ENCODE measurements at places on chromosomes 3 and 15. TPM values are rescaled to one million over a fixed set of nuclear protein-coding genes. Genes with fewer than 3 reads are reported as not detected.

Gene HCN4
- 0.03 TPM for total RNA-seq

DNA sequence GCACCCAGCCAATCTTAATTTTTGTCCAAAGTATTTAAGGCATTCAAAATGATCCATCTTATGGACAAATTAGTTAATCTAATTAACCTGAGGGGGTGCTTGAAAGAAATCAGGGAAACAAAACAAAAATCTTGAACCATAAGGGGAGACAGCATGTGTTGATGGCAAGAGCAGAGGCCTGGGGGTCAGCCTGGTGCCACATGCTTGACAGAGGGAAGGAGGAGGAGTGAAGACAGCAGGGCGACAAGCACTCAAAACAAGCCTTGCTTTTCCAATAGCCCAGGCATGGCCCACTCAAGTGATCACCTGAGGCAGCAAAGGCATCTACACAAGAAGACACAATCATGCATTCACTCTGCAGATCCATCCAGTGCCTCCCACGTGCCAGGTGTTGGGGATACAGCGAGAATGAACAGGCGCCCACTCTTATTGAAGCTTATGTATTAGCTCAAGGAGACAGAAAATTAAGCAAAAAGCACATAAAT is 25.0 kb upstream of the MGLL start:
- DNase-seq = no peak

GRCh38 chr15:50066202-50066601 is 52.8 kb downstream of the ATP8B4 start:
- no peak for DNase-seq

Gene KLHL6
- 0.10 TPM for total RNA-seq

- no peak for DNase-seq
These were observed 275.2 kb upstream of the KCNMB2 start for GRCh38 chr3:178260887-178261565.

GRCh38 chr3:184015381-184016019 is 2.2 kb downstream of the ABCC5 start:
- no peak for DNase-seq

Gene EPHA3
- 0.30 TPM for total RNA-seq

DNA sequence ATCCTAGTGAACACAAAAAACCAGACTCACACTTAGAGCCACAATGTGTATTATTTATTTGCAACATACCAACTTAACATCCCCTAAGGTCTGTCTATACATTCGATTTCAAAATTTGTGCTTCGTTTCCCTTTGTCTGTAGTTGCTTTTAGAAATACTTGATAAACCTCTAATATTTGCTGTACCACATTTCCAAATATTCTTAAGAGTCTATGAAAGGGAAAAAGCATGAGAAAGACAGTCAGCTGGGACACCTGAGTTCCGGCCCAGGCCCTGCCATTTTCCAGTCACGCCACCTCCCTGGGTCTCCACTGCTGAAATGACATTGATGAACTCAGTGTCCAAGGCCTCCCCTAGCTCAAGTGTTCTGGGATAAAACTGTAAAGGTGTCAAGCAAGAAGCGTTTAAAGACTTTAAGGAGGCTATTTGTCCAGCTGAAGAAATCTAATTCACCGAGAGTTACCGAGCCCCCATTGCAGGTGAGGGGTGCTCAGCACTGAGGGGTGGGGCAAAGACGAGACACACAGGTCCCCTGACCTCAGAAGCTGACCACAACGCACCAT is 26.6 kb downstream of the LRRC2 start:
- DNase-seq = peak; percentile 3

Gene CP
- 11.0 TPM for total RNA-seq

Gene HESX1
- 3.7 TPM for total RNA-seq

Gene SMAD6
- 2.0 TPM for total RNA-seq

Gene NOX5
- total RNA-seq = 0.04 TPM

Gene ADAMTSL3
- total RNA-seq = 8.8 TPM

Gene CCDC39
- total RNA-seq = not detected

GRCh38 chr3:66220066-66220465 is 735 bp upstream of the SLC25A26 start:
- DNase-seq = no peak

DNA sequence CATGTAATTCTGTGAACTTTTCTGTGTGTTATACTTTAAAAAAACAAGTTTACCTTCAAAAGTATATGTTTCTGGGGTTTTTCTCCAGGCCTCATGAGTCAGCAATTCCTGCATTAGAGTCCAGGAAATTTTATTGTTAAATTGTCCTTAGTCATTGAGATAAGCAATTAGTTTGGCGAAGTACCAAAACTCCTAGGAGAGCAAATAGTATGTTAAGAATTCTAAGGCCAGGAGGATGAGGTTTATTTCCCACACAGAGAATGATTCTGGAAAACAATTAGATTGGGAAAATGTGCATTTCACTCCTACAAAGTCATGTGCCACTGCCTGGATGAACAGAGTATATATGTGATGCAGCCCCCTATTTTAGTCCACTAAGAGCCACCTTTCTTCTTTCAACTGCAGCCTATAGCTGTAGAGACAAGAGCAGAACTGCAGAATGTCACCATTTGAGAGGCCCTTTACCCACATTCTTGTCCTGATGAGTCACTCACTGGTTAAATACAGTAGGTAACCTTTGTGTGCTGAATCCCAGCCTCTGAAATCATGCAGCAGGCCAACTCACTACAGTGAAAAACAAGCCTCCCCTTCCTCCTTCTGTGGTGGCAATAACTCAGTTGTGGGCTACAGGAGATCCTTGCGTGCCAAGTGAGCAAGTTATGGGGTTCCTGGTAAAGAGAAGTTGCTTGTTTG is 452.8 kb upstream of the THBS1 start:
- DNase-seq = no peak

GRCh38 chr15:62934236-62934971 is 108.1 kb upstream of the TPM1 start:
- peak; percentile 23 for DNase-seq

Gene B3GALNT1
- 2.3 TPM for total RNA-seq

- DNase-seq = no peak
These were observed 184.3 kb downstream of the PLCH1 start for GRCh38 chr3:155560594-155560993.

DNA sequence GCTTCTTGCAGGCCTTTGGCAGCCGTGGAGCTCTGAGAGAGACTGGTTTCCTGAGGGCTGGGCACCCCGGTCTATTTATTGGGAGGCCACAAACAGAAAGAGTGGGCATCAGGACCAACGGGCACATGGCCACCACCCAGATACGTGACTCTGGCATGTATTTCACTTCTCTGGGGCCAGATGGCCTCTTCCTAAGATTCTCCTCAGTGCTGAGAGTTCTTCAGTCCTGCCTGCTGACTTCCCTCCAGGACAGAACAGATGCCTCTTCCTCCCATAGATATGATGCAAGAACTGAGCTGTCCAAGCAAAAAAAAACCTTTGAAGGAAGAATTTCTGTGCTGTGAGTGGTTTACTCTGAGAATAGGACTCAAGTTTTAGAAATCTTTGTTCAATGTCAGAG is 107.7 kb downstream of the IGF2BP2 start:
- DNase-seq = no peak

Gene THRB
- total RNA-seq = 25.8 TPM
